Anterior cingulate cortex (tissue), 58 donors: ENCODE measurements at places on chromosomes 3 and 15.

- no peak for DNase-seq
Measured at GRCh38 chr3:141746962-141747361, 8.9 kb downstream of the RNF7 start.

GRCh38 chr15:99983171-99983885 lies 250.1 kb upstream of the LYSMD4 start:
- DNase-seq, result no peak

GRCh38 chr3:58874795-58875194 lies 175.0 kb downstream of the CFAP20DC start:
- DNase-seq, result no peak

- no peak for DNase-seq
Measured at GRCh38 chr15:67164401-67164791, 90.1 kb downstream of the AAGAB start.

GRCh38 chr15:61034678-61035291 lies 194.3 kb downstream of the RORA start:
- DNase-seq, result no peak

DNA sequence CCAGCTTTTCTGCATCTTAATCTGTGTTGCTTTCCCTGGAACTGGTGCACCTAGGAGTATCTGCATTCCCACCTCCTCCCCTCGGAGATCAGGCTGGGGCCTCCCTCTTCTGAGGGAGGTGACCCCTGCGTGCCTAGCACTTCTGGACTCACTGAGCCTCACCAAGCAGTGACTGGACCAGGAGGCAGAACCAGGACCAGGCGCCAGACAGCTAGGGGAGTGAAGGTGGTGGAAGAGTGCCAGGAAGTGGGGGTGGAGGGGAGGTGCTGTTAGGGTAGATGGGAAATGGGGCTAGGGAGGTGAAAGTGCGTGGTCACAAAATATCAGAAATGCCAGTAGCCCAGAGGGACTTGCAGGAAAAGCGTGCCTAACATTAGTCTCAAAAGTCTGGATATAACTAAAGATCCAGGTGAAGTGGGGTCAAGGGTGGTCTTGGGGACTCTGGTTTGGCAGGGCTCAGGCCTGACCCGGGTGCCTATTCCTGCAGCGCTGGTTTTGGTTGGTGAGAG lies 1.2 kb downstream of the DUOXA2 start:
- DNase-seq, result no peak

DNA sequence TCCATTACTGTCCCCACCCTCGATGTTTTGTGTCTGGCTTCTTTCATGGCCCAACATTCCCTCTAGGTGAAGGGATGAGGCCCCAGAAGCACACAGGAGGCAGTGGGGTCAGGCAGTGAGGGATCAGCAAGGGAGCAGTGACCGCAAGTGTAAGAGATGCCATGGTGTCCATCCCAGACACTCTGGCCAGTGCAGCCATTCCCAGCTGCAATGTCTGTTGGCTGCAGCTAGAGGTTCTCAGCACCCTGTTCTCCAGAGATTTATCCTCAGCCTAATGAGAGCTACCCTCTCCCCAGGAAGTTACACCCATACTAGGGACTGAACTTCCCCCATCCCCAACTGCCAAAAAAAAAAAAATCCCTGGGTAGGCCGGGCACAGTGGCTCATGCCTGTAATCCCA lies 40.2 kb downstream of the TRANK1 start:
- DNase-seq, result no peak

DNA sequence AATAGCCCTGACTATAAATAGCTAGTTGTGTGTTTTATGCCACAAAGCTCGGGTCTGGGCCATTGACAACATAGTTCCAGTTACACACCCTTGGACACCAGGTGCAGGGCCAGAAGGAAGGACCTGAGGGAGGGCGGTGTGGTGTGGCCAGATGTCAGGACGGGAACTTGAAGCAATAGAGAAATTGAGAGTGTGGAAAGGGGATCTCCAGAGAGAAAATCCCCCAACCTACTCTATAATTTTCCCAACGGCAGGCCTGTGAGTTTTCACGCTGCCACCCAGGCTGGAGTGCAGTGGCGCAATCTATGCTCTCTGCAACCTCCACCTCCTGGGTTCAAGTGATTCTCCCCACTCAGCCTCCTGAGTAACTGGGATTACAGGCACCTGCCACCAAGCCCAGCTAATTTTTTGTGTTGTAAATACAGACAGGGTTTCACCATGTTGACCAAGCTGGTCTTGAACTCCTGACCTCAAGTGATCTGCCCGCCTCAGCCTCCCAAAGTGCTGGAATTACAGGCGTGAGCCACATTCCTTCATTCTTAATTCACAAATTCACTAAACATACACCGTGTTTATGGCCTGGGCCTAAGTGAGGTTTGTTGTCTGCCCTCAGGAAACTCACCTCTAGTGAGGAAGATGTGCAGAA lies 70.8 kb upstream of the KLF13 start:
- no peak for DNase-seq

GRCh38 chr3:50512131-50512530 lies 8.7 kb upstream of the CACNA2D2 start:
- DNase-seq, result no peak

GRCh38 chr15:71612869-71613268 lies 197.5 kb upstream of the NR2E3 start:
- no peak for DNase-seq

DNA sequence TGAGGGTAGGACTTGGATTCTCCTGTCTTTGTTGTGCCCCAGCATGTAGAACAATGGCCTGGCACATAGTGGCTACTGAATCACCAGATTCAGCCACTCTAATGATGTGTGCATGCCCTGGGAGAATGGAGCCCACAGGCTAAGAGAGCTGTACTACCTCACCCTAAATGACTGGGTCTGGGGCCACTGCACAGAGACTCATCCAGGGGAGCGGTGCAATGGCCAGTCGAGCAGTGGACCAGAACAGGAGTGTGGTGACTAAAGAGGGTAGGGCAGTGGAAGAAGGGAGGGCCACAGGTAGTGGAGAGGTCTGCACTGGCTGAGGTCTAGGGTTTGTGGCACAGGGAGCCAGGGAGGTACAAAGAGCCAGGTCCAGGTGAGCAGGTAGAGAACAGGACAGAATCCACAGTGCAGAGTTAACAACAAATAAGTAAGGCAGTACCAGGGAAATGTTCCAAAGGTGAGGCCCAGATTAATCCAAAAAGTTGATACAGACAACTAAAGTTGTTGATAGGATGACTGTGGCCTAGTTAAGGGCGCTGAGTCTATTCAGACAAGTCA lies 142.7 kb upstream of the ATP11B start:
- DNase-seq, result no peak

GRCh38 chr3:84968701-84969235 lies 10.0 kb downstream of the CADM2 start:
- DNase-seq, result no peak

GRCh38 chr3:76765511-76765910 lies 274.4 kb upstream of the ROBO2 start:
- no peak for DNase-seq

DNA sequence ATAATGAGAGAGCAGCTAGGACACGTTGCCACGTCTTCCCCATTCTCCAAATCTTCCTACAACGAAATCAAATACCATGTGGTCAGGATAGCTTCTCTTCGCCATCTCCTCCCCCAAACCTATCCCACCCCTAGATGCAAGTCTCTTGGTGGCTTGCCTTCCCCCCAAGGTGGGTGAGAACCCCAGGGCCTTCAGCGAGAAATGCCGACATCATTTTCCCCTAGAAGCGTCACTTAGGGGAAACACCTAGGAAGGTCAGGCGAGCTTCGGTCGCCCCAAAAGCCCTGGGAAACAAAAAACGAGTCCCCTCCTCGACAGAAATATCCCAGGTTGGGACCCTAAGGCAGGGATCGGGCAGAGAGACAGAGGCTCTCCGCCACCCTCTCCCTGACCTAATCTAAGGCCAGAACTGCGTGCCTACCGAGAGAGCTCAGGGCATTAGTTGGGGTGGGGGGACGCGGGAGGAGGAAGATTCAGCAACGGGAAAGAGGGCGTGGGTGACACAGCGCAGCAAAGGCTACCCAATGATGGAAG lies 502 bp downstream of the DPH3 start:
- DNase-seq, result no peak

DNA sequence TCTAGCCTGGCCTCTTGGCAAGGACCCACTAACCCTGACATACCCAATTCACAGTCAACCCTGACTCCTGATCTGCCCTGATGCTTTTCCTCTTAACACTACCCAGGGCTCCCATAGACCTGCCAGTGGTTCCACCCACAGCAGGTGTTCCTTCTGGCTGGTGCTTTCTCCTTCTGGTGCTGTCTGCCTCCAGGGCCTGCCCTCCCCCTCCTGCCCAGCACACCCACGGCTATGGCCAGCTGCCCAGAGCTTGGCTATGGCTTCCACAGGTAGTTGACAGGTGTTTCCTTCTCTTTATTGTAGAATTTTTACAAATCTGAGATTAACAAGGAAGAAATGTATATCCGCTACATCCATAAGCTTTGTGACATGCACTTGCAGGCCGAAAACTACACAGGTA lies 46.5 kb upstream of the MANF start:
- no peak for DNase-seq

- no peak for DNase-seq
Measured at GRCh38 chr15:87207990-87208580, 1048.5 kb downstream of the NTRK3 start.

GRCh38 chr15:69718916-69719315 lies 266.3 kb downstream of the RPLP1 start:
- peak; percentile 25 for DNase-seq

DNA sequence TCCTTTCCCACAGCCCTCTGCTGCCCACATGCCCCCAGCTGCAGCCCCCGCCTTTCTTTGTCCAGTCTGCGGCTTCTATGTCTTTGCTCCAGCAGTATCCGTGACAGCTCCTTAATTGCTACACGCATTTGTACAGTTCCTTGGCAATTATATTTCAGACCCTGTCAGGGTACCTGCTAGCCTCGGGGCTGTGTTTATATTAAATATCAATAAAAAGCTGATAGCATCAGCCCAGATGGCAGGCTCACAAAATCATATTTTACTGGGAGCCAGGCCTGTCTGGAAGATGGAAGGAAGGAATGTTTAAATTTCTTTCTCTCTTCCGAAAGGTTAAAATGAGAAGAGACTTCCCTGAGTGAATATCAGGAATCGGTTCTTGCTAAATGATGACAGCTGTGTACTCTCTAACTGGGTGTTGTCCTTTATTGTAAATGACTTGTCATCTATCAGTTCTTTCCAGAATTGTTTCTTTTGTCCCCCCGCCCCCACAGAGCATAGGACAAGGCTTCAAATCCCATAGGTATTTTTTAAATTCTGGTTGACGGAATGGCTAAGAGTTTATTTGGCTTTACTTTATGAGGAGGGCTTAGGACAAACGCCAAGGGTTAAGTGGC lies 378.1 kb downstream of the LRTM1 start:
- DNase-seq, result no peak

- no peak for DNase-seq
Measured at GRCh38 chr3:110583373-110583935, 488.2 kb upstream of the NECTIN3 start.

DNA sequence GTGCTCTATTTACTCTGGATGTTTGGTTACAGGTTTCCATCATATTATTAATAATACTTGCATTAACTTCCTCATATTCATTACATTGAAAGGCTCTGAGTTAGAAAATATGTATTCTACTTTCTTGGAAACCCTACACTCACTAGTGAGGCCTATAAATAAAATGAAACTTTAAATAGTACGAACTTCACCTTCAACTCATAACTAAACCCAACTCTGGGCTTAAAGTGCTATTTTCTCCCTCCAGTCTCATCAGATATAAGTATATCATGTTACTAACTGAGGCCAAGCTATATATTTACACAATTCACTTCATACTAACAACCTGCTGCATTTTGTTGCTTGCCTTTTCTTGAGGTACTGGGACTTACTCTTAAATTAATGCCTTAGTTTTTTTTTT lies 306.7 kb downstream of the TIGIT start:
- DNase-seq, result no peak

DNA sequence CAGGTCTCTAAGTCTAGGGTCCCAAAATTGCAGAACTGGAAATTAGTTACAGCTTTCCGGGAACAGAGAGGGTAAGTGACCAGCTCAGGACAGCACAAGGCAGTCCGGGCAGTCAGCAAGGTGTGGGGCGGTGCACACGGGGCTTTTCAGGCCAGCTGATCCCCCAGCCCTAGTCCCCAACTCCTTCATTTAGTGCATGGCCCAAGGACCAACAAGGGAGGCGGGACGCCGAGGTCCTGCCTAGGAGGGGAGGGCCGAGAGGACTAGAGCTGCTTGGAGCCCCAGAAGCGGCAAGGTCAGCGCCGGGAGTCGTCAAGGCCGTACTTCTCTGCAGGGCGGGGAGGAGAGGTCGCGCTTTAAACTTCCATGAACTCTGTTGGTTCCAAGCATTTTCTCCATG lies 2.0 kb upstream of the PDE8A start:
- no peak for DNase-seq

GRCh38 chr3:37689645-37690356 lies 171.9 kb upstream of the CTDSPL start:
- DNase-seq, result no peak

GRCh38 chr3:57917601-57918000 lies 90.6 kb upstream of the FLNB start:
- DNase-seq, result no peak

DNA sequence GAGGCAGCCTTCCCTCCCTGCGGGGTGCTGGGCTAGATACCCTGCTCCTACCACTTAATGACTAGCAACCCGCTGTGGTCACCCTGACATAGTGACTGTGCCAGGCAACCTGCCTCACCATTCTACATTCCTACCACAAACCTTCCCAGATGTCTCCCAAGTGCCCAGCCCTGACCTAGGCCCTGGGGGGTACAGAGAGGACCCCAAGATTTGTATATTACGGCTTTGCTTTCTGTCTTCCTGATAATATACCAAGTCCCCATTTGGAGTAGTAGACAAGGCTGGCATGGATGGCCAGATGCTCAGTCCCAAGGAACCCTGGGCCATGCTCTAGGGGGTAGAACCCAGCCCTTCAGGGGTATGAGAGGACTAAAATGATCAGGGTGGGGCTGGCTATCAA lies 31.0 kb downstream of the ESYT3 start:
- no peak for DNase-seq

DNA sequence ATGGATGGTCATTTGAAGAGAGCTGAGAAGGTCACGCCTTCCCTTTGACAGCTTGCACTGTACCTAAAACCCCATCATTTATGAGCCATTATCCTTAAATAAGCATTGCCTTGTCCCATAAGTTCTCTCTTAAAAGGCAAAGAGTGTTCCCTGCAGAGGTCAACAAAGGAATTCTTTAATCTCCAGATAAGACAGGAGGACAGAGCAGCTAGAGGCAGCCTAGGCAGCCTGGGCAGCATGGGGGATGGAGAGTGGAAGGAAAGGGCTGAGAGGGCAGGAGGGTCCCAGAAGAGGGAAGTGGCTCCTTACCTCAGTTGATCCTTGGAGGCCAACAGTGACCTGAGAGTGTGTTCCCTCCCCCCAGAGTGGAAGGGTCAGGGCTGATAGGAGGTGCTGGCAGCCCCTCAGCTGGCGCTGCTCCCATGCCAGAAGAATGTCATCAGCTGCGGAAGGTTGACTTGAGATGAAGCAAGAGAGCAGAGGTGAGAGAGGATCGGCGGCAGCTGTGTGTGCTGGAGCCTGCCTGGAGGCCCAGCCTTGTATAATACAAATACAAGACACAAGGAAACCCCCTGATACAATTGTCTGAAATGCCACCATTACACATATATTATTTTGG lies 12.8 kb downstream of the KBTBD13 start:
- DNase-seq, result no peak
